ENCODE measurements at places on chromosomes 1 and 21.

DNA sequence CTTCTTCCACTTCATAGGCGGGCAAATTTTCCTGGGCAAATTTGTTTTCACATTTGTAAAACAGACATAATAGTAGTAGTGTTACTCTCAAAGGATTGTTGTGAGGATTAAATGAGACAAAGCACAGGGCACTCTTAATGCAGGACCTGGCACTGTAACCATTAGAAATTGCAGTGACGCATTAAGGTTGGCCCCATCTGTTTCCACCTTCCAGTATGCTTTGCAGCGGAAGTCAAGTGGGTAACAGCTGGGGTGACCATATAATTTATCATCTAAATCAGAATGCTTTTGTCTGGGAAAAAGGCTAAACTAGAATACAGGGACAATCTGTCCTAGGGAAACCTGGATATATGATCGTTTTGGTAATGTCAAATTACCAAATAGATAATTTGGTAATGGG lies 132.5 kb upstream of the CACHD1 start:
- DNase-seq: no peak

GRCh38 chr1:220341126-220341525 lies 68.9 kb upstream of the RAB3GAP2 start:
- DNase-seq: no peak

DNA sequence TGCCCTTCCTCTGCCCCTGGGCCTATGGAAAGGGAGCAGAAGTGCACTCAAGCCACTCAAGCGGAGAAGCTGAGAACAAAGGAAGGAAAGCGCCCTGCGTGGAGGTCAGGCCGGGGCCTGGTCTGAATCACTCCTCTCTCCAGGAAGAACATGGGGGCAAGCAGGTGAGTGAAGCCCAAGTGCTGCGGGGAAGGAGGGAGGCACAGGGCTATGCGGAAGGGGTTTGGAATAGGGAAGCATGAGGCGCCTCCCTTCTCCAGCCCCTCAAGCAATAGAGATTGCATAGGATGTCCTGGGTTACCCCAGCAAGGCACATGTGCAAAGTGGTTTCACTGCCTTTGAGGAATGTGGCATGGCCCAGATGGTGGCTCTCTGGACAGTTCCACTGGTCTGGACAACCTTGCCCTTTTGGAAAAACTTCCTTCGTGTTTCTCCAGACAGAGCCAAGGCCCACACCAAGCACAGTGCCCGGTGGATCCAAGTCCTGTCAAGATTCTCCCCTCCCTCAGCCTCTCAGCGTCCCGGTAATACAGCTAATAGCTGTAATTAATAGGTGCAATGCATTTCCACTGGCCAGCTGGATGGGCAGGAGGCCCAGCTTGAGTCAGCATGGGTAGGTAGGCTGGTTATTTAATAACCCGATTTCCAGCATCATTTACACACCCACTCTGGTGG lies 13.7 kb downstream of the BLACAT1 start:
- DNase-seq: no peak

GRCh38 chr1:25146451-25146855 lies 85.8 kb downstream of the SYF2 start:
- DNase-seq: no peak

DNA sequence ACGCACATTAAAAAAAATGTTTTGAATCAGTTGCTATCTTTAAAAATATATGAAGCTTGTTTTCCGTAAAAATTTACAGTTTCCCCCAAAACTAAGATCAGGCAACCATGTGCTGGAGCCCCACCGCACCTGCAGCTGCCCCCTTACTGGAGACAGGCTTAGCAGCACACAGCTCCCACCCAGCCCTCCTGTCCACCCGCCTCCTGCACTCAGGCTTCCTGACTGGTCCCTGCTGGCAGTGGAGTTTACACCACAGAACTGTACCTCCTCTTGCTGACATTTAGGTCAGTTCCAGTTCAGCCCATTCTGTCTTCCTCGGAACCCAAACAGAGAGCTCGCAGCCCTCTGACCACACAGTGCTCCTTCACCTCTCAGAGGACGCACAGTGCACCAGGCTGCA lies 2.1 kb downstream of the GPR161 start:
- no peak for DNase-seq

GRCh38 chr1:44293761-44294315 lies 61.2 kb downstream of the ERI3 start:
- no peak for DNase-seq

DNA sequence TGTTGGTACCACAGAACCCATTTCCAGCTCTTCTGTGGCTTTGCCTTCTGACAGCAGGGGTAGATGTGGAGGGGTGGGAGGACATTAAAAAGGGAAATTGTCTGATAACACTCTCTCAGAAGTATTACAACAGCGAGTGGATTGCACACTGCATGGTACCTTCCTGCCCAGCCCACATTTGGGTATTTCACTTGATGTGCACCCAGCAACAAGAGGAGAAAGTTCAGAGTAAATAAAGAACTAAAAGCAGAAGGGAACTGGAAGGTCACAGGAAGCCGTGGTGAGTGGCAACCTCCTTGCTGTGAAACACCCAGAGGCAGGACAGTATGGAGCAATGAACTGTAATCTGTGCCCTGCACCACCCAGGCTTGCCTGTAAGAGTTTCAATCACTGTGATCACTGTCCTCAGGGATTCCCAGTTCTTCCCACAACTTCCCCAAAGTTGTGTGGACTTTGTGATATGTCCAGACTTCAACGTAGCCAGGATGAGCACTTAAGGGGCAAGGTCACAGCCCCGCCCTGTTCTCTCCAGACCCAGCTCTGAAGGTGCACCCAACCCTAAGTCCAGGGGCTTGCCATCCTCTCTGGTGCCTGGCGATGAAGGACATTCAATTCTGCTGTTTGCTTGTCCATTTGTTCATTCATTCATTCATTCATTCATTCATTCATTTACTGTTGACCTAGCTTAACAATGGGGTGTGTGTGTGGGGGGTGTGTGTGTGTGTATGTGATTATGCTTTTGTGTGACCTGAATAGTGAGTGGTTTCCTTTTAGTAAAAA lies 18.7 kb upstream of the F5 start:
- DNase-seq: no peak
